ENCODE measurements at places on chromosomes 13 and 19.

DNA sequence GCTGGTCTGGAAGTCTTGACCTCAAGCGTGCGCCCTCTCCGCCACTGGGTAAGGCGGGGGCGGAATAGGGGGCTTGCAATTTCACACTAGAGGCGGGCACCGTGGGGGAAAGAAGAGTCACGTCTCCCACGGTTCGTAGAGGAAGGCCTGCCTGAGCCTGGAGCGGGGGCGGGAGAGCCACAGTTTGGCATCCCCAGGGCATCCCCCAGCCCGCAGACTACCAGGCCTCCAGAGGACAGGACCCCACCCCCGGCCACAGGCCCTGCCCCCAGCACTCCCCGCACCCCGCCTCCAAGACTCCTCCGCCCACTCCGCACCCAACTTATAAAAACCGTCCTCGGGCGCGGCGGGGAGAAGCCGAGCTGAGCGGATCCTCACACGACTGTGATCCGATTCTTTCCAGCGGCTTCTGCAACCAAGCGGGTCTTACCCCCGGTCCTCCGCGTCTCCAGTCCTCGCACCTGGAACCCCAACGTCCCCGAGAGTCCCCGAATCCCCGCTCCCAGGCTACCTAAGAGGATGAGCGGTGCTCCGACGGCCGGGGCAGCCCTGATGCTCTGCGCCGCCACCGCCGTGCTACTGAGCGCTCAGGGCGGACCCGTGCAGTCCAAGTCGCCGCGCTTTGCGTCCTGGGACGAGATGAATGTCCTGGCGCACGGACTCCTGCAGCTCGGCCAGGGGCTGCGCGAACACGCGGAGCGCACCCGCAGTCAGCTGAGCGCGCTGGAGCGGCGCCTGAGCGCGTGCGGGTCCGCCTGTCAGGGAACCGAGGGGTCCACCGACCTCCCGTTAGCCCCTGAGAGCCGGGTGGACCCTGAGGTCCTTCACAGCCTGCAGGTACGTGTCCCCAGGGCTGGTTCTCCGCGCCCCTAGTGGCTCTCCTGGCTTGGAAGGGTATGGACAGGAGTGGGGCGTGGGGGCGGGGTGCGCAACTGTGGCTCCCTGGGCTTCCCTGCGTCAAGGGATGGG, at the start of gene ANGPTL4:
ANGPTL4 (plus strand) TSS at position 353 of the 969 bp plus-strand sequence; CDS start at position 520, 167 bp downstream.
- peak; percentile 13 for DNase-seq

GRCh38 chr19:23439623-23440022, 44.4 kb upstream of the ZNF91 start:
- no peak for DNase-seq

DNA sequence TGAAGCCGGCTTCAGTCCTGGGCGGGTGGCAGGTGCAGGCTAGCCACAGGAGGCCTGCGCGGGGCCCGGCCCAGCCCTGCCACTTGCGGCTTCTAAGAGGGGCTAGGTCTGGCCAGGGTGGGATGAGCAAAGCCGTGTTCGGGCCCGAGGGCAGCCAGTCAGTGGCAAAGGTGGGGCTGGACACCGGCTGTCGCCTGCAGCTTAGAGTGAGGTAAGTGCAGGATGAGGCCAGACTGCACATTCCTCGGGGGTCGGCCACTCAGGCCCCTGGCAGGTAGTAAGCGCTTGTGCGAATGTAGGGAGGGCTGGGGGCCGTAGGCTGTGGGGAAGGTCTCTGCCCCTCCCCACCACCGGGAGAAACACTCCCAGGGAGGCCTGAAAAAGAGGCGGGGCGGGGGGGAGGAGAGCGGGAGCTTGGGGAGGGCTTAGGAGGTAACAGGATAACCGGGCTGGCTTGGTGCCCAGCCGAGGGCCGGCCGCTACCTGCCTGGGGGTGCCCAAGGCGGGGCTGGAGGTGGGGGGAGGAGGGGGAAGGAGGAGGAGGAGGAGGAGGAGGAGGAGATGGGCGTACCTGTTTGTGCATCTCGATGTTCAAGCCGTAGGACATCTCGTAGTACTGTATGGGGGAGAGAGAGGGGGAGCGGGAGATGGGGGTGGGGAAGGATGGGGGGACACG, 6.4 kb downstream of the TLE5 start:
- DNase-seq: no peak

DNA sequence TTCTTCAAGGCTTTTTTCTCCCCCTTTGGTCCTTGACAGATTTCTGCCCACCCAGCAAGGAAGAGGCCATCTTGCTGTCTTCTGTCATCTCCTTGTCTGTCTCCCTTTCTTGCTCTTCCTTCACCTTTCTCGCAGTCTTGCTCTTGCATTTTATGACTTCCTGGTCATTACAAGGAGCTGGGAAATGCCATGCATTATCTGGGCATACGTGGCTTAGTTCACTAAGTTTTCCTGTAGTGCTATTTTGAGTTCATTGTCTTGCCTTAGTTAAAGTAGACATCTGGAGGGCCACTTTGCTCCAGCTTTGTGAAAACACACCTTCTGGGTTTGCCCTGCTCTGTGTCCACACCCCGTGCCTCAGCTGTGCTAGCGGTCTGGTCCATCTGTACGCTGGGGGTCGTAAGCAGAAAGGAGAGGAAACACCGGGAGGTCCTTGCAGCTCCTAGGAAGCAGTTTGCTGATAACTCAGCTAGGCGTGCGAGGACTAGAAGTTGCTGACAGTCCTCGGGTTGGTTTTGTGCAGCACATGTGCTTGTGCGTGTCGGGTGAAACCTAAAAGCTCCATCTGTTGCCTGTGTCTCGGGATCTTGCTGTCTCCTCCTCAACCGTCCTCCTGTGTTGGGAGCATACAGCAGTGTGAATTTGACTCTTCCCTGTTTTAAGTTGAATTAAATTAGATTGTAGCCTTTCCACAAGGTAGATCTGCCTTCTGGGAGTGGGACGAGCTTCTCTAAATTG, 59.4 kb downstream of the ARHGEF7 start:
- no peak for DNase-seq

GRCh38 chr13:73059460-73060250, 850 bp downstream of the KLF5 start:
- peak; percentile 1 for DNase-seq

- no peak for DNase-seq
These were observed 71.5 kb downstream of the GGACT start for GRCh38 chr13:100517135-100517534.

GRCh38 chr13:68927387-68928026, 1180.1 kb upstream of the ATXN8OS start:
- no peak for DNase-seq

DNA sequence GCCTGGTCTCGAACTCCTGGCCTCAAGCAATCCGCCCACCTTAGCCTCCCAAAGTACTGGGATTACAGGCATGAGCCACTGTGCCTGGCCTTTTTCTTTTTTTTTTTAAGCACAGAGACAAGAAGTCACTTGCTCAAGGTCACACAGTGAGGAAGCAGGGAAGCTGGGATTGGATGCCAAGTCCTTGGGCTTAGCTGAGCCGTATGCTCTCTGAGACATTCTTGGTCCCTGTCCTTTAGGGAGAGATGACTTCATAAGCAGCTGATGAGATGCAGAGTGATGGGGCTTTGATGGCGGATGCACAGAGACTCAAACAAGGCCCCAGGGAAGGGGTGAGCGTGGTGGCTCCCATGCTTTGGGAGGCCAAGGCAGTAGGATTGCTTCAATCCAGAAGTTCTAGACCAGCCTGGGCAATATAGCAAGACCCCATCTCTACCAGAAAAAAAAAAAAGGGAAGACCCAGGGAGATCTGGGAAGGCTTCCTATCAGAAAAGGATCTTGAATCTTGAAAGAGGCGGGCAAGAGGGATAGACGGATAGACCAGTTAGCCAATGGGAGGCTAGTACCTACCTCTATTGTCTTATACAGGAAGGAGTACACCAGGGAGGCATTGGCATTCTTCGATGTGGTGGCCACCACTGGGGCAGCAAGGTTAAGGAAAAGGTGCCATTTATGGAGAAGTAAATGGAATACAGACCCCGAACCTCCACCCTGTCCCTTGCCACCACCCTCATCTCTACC, 3.9 kb downstream of the AP1M2 start:
- DNase-seq: no peak

- DNase-seq: no peak
These were observed 802.5 kb downstream of the EFNB2 start for GRCh38 chr13:105732806-105733529.

DNA sequence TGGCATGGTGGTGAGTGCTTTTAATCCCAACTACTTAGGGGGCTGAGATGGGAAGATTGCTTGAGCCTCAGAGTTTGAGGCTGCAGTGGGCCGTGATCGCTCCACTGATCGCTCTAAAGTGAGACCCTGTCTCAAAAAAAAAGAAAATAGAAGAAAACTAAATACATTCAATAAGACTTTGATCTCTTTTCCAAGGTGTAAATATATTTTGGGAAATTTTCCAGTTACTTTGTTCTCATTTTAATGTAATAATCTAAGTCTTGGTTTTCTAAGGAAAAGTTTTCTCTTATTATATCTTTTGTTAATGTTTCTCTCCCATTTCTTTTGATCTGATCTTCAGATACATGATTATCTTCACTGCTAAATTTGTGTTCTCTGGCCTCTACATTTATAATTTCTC, 9.6 kb downstream of the LDLR start:
- no peak for DNase-seq

DNA sequence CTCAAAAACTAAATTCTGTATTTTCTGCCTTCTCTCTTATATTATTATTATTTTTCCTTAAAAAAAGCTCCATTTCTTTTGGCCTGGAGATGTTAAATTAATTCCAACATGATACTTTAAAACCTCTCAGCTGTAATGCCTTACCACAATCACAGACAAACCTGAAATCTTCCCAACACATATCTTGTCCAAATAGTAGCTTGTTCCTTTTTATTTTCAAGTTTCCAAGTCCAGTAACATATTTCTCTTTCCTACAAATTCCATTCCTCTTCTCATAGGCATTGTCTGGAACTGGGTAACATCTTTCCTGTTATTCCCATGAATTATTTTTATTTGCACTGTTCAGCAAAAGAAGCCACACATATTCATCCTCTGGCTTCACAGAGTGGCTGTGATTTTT, 137.0 kb downstream of the SLITRK6 start:
- no peak for DNase-seq

GRCh38 chr19:3034656-3035541, 5.8 kb upstream of the TLE2 start:
- peak; percentile 51 for DNase-seq

- no peak for DNase-seq
These were observed 19.8 kb downstream of the MYO9B start for GRCh38 chr19:17095141-17095919.

- DNase-seq: no peak
These were observed 174.2 kb upstream of the DACH1 start for GRCh38 chr13:72041165-72041564.

DNA sequence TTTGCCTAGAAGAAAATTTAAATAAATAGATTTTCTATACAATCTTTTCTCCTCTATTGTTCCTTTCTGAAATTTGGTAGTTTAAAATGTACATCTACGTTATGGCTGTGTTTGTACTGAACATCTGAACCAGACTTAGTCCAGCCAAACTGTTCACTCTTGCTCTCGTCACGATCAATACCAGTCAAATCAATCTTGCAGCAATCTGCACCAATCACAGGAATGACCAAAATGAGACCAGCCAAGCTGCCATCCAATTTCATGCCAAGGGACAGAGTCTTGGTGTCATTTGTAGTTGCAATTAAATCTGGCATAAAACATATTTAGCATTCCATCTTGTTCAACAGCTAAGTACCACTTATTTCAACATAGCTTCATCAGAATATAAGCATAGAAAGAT, 156.6 kb downstream of the IRS2 start:
- no peak for DNase-seq

GRCh38 chr13:29319451-29319850, 276.0 kb downstream of the SLC7A1 start:
- no peak for DNase-seq

DNA sequence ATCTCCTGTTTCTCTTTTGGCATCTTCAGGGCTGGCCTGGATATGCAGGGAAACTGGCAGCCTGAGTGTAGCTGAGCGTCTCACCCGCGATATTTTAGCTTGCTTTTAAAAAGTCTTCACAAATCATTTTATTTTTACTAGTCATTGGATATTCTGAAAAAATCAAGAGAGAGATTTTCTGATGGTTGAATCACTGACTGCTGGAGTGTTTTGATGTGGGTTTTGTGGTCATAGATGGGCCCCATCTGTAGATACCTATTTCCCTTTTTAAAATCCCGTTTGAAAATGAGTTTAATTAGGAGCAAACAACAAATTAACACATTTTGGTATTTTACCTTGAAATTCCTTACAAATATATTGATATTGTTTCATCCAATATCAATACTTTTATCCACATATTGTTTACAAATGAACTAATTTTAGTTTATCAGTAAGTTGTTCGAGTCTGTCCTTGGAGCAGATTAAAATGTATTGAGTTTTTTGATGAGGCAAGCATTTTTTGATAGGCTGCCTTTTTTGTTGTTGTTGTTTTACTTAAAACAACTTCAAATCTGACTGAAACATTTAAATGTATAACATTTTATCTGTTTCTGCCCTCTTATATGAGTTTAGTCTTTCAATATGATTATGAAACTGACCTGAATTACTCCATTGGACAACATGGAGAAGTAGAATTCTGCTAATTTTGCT, 21.5 kb upstream of the OXGR1 start:
- DNase-seq: no peak

DNA sequence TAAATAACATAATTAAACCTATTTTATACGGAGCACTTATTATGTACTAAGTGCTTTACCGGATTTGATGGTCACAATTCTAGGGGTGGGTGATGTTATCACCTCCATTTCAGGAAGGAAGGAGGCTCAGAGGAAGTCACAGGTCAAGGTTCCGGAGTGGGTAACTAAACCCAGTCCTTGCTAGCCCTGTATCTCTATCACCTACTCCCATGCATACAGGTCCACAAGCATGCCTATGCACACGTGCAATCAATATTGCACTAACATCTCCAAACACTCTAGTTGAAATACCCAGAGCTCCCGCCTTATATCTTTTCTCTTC, 17.8 kb upstream of the FOSB start:
- DNase-seq: no peak

- no peak for DNase-seq
These were observed 74.7 kb upstream of the TSHZ3 start for GRCh38 chr19:31423896-31424295.

DNA sequence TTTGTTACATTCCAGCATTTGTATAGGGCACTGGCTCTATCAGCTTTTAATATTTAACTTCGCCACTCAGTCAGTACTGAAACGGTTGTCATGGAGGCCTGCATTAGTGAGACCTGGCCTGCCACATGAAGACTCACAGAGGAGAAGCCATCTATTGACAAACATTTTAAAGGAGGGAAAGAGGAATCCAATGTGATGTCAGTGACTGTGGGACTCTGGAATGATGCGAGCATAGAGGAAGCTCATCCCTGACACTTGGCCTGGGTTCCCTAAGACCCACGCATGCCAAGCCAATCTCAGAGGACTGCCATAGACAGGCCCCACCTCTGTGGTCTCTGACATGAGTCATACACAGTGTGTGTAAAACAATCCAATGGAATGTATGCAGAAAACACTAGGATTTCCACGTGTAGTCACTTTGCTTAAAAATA, 7.9 kb upstream of the DPY19L3 start:
- no peak for DNase-seq

Data from stimulated activated CD4-positive, alpha-beta T cell treated with anti-CD3 and anti-CD28 coated beads, TNF-alpha, amount 100 ng/mL, for 24 hours (primary cell).